Astrocyte (in vitro differentiated cells and primary cell): ENCODE measurements at places on chromosomes 3 and 15.

DNA sequence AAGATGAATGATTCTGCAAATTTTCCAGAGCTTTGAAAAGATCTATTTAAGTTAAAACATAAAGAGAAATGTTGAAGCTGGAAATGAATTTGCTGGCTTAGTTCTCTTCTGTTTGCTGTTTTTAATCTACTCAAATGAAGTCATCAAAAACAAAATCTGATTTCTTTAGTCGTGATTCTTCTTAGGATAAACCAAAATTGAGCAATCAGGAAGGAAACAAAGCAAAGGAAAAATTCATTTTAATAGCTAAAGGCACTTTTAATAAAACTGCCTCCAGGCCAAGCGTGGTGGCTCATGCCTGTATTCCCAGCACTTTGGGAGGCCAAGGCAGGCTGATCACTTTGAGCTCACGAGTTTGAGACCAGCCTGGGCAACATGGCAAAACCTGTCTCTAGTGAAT, 91.2 kb downstream of the DUT start:
- no peak for DNase-seq

DNA sequence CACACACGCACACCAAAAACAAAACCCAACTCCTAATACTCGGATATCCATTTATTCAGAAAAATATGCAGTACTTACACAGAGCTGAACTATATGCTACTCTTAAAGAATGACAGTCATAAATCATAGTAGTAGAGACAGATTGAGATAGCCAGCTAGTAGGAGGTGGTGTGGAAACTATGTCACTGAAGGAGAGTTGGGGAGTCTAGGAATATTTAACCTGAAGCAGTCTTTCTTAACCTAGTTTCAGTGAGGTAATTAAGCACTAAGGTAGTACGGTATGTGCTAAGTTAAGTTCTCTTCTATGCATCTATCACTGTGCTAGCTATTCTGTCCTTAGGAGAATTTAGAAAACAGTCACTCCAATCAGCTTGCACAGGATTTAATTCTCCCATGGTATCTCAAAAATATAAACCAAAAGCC, 54.2 kb downstream of the ANKRD28 start:
- DNase-seq: no peak

DNA sequence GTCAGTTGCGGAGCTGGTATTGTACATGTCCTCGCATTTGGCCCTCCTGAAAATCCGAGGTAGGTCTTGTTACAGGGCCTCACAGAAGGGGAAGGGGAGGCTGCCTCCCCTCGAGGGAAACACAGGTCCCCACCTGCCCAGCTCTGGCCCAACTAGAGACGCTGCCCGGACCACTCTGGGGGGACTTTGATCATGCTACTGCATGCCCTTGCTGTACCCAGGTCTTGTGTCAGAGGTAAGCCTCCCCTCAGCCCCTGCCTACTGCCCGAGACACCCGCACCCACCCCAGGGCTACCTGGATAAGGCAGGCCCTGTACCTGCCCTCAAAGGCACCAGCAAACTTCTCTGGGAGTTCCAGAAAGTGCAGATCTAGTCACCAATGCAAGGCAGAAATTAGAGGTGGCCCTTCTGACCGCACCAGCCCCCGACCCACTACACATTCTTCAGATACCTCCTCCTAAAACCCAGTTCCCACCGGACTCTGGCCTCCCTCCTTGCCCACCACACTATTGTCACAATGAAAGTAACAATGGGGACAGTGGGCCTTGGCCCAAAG, 981 bp upstream of the SCAP start:
- DNase-seq: no peak

- no peak for DNase-seq
Measured at GRCh38 chr3:72585966-72586365, 262.3 kb downstream of the SHQ1 start.

- DNase-seq: no peak
Measured at GRCh38 chr15:70217226-70218160, 119.8 kb upstream of the TLE3 start.

DNA sequence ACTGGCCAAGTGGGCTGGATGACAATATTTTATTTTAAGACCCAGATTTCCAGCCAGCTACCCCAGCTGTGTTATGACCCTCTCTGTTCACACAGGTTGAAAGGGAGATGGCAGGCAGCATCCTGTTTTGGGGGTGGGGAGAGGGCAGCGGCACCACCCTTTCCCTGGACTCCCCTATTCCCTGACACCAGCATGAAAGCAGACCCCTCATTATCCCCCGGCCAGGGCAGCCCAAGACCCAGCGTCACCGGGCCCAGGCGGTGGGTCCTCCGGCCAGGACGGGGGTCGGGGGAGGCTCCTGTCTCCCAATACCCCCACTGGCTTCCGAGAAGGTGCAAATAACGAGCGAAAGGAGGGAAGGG, 127.6 kb upstream of the MEF2A start:
- DNase-seq: no peak

DNA sequence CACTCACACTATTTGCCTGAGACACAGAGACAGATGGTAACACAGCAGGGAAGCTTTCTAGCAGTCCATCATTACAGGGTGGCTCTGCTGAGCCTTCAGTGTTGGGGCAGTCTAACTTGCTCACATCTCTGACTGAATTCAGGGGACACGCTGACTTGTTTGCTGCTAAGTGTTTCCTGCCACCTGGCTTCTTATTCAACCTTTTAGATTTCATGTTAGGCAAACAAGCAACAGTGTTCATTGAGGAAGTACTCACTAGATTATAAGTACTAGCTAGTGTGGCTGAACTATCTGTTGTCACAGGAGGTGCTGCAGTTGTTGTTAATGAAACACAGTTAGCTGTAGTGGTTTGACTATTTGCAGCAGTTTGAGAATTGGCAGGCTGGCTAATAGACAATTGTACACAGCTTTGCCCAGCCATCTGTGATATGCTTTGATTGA, 37.3 kb downstream of the USF3 start:
- no peak for DNase-seq

GRCh38 chr15:89406218-89406939, 71.8 kb upstream of the POLG start:
- DNase-seq: no peak
